ENCODE measurements at places on chromosomes 6 and 20.

- DNase-seq: no peak
Measured at GRCh38 chr6:20169119-20169557, 43.1 kb downstream of the MBOAT1 start.

DNA sequence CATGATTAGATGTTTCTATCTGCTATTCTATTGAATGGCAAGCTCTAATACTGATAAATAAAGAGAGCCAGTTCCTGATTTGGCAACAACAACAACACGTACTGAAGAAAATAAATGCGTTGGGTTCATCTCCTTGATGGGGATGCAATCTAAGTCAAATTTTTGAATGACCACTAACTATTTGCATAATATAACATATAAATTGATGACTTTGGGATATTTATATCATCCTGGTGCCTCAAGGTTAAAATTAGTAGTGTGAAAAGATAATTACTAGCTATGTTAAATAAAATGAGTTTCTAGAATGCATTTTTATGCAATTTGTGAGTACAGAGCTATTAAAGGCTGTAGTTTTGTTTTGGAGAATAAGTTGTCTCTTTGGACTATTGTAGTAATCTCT lies 896.4 kb downstream of the KIF16B start:
- DNase-seq: no peak

GRCh38 chr6:84052883-84053241 lies 19.3 kb downstream of the MRAP2 start:
- DNase-seq: no peak

GRCh38 chr20:53828088-53828681 lies 234.5 kb upstream of the ZNF217 start:
- no peak for DNase-seq

DNA sequence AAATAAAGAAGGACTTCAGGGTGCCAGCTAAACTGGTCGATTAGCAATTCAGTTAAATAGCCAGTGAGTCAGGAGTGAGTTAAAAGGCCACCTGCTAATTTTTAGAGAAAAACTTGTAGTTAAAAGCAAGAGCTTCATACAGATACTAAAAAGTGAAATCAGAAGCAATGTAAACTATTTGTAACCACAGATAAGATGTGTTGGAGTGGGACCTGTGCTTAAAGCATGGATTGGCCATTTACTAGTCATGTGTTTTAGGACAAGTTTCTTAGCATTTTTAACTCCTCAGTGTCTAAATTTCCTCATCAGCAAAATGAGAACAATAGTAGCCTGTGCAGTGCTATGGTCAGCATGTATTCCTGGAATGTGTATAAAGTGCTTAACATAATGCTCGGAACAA lies 23.8 kb upstream of the HDDC2 start:
- DNase-seq: no peak

GRCh38 chr20:47357296-47358038 lies 968 bp upstream of the ZMYND8 start:
- peak; percentile 31 for DNase-seq

DNA sequence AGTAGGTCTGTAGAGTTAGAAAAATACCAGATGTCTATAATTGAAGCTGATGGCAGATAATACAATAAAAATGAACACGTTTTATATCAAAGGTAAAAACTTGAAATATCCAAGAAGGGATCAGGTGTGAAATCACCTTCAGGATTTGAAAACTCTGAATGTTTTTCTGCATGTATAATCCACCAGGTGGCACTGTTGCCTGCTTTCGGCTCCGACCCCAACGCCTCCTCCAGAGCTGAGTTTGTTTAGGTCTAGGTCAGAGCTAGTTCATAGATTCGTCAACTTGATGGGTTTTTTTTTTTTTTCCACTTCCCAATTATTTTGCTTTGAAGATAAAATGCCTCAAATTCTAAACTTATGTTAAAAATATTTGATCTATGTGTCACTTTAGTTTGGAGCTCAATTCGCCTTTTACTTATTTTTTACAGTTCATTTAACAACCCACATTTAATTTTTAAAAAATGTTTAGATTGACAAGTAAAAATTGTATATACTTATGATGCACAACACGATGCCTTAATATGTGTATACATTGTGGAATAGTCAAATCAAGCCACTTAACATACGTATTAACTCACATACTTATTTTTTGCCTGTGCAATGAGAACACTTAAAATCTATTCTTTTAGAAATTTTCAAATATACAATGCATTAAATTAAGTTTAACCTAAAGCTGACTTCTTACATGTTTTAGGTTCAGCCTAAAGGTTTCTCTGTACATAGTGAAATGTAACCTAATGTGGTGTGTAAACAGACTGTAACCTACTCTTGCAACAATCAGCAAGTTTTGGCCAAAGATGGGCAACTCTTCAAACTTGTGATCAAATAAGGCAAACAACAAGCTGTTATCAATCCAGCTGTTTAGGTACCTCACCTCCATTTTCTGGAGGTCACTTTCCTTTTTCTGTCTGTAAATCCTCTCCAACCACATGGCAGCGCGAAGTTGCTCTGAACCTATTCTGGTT lies 39.4 kb upstream of the ENPP4 start:
- DNase-seq: peak; percentile 23

DNA sequence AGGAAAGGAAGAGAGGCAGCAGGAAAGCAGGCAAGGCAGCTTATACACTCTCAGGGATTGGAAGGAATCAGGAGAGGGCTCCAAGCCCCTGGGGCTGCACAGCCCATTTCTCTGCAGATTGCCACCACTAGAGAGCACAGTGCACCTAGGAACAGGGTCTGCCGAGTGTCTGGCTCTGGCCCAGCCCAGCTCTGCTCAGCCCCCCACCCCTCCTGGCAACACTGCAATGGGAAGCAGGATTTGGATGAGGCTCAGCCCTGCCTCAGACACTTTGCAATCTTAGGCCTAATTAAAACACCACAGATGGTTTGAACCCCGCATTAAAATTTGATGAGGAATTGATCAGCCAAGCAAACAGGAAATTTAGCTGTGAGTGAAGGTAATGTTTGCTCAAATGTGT lies 252.7 kb downstream of the DHX35 start:
- no peak for DNase-seq

GRCh38 chr20:4956200-4956810 lies 45.0 kb downstream of the SLC23A2 start:
- DNase-seq: no peak

GRCh38 chr6:21679761-21680265 lies 86.3 kb downstream of the SOX4 start:
- no peak for DNase-seq

- DNase-seq: no peak
Measured at GRCh38 chr6:80268865-80269730, 162.6 kb downstream of the BCKDHB start.

DNA sequence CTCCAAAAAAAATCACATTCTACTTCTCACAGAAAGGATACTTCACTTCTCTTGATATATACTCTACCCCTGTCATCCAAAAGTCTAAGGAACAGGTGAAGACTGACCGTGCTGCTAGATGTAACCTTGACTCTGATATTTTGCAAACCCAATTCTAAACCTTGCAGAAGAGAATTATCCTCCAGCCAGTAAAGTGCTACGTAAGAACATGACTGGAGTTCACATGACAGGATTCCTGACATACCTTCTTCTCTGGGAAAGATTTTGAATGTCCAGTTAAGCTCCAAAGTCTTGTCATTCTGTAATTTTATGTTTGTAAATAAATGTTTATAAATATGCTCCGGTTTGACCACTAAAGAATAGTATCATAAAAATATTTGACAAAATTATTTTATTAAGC lies 35.8 kb downstream of the BTBD9 start:
- DNase-seq: no peak

GRCh38 chr6:7087066-7087465 lies 20.7 kb upstream of the RREB1 start:
- DNase-seq: no peak

DNA sequence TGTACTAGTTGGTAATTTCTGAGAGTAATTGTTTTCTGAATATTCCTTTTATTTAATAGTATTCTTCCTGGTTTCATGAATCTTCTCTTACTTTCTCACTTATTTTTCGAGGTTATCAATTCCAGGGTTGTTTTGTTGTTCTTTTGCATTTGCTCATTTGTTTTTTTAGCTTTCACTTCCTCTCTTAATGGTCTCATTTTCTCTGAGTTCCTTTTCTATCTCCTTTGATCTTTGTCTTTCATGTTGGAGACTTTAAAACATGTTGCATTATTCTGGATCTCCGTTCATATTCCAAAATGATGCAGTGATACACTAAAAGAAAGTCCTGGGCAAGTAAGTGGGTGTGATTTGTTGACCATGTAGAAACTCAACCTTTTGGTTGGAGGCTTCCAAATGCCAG lies 345.3 kb upstream of the SLC35B3 start:
- no peak for DNase-seq

- DNase-seq: no peak
Measured at GRCh38 chr20:21074605-21075336, 31.4 kb downstream of the LINC00237 start.

- DNase-seq: no peak
Measured at GRCh38 chr6:8336406-8337057, 98.8 kb downstream of the SLC35B3 start.

- peak; percentile 82 for DNase-seq
Measured at GRCh38 chr20:38645980-38646858, 44.6 kb downstream of the ARHGAP40 start.

DNA sequence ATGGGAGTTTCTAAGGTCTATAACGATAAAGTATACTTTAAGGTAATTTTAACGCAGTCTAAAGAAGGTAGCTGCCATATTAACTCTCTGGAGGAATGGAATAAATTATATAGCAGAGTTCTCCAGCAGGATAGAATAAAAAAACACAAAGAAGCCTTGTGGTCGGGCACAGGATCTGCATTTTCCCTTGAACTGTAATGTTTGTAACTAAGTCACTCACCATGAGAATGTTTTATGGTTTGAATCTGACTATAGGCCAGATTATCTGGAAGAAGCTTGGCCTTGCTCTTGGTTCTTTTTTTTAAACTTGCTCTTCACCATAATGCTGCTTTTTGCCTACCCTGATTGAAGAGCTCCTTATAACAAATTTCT lies 238.8 kb upstream of the NOX3 start:
- DNase-seq: no peak

DNA sequence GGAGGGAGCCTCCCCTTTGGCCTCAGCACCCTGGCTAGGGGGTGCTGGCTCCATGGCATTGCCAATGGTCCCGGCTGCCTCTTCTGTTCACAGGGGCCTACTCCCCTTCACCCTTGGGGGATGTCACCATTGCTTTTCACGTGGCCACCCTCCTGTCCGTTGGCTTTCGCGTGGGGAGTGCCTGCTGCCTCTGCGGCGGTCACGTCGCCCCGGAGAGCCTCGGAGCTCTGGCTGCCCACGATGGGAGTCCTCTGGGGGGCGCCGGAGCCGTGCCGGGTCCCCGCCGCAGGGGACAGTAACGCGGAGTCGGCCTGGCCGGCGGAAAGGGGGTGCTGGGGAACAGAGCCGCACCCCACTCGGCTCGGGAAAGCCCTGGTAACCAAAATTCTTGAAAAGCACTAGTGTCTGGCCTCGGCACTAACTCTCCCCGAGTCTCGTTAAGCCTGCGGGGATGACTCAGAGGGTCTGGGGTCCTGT lies 661 bp upstream of the HEBP2 start:
- DNase-seq: no peak

GRCh38 chr6:25186919-25187318 lies 92.3 kb upstream of the CARMIL1 start:
- DNase-seq: no peak

- no peak for DNase-seq
Measured at GRCh38 chr6:52162940-52163908, 23.0 kb upstream of the IL17A start.

All from stimulated activated CD8-positive, alpha-beta memory T cell treated with anti-CD3 and anti-CD28 coated beads, Interleukin-4, amount 100 ng/mL, for 4 hours (primary cell).